ENCODE measurements at places on chromosomes 2 and 18.

- no peak for DNase-seq
Observed at GRCh38 chr2:126788652-126789051, 110.0 kb upstream of the TEX51 start.

GRCh38 chr2:196952936-196953335 is 26.4 kb upstream of the PGAP1 start:
- DNase-seq, result no peak

DNA sequence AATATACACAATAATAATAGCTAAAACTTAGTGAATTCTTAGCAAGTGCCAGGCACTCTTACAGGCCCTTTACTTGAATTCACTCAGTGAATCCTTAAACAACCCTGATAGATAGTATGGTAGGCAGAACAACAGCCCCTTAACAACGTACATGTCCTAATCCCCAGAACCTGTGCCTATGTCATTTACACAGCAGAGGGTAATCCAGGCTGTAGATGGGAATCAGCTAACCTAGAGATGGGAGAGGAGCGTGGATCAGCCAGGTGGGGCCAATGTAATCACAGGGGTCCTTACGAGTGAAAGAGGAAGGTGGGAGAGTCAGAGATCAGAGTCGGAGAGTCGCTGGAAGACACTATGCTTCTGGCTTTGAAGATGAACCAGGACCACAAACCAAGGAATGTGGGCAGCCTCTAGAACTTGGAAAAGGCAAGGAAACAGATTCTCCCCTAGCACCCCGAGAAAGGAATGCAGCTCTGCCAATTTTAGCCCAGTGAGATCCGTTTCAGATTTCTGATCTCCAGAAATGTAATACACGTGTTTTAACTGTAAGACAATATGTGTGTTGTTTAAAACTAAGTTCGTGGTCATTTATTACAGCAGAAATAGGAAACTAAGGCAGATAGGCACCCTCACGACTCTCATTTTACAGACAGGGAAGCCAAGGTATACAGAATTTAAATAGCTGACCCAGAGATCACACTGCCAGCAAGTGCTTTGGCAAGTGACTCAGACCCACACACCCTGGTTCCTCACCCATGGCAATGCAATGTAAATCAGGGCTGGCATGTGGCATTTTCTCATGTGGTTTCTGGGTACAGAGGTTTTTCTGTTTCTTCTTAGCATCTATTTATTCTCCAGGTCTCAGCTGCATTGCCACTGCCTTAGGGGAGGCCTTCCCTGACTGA is 68.9 kb downstream of the DOCK10 start:
- peak; percentile 4 for DNase-seq

GRCh38 chr2:53768242-53768542 is 588 bp downstream of the CHAC2 start:
- DNase-seq, result no peak

GRCh38 chr2:173058673-173059072 is 17.0 kb upstream of the MAP3K20 start:
- no peak for DNase-seq

- no peak for DNase-seq
Observed at GRCh38 chr2:120469426-120469825, 123.5 kb downstream of the INHBB start.

DNA sequence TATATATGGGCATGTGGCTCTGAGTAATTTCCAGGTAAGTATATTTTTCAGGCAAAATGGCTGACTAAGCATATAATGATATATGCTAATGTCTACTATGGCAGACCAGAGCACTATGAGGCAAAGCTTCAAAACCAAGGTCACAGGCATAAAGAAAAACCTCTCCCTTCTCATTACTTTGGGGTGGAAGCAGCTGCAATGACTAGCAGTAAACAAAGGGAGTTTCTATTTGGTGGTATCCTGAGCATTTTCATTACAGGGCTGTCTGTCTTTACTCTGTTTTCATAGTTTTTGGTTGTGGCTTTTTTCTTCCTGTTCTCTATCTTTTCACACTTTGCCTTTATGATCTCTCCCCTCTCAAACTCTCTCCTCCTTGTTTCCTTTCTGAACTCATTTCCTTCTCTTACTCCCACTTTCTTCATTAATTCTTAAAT is 15.6 kb downstream of the PDE6D start:
- no peak for DNase-seq

DNA sequence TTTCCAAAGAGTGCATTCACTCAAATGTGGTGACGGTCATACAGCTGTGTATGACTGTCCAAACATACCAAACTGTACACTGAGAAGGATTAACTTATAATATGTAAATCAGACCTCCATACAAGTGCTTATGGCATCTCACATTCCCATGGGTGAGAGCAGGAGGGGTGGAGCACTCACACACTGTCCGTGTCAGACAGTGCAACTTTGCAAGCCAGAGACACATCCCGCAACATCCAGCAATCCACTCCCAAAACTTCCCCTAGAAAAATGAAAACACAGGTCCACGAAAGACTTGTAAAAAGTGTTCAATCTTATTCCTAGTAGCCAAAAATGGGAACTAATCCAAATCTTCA is 36.4 kb downstream of the FAM168B start:
- no peak for DNase-seq

- no peak for DNase-seq
Observed at GRCh38 chr2:60925994-60926740, 44.8 kb downstream of the REL start.

DNA sequence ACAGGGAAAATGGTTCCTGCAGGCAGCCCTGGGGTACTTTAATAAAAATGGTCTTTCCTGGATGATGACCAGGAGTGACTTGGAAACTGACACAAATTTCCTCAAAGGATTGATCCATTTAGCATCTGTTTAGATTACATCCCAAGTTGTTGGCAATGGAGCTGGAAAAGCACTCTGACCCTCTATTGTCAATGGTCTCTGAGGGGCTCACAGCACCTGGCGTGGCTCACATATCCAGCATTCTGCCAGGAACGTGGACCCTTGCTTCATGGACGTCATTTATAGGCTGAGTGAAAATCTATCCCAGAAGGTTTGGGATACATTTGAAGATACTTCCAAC is 43.8 kb downstream of the SERTAD2 start:
- DNase-seq, result no peak

DNA sequence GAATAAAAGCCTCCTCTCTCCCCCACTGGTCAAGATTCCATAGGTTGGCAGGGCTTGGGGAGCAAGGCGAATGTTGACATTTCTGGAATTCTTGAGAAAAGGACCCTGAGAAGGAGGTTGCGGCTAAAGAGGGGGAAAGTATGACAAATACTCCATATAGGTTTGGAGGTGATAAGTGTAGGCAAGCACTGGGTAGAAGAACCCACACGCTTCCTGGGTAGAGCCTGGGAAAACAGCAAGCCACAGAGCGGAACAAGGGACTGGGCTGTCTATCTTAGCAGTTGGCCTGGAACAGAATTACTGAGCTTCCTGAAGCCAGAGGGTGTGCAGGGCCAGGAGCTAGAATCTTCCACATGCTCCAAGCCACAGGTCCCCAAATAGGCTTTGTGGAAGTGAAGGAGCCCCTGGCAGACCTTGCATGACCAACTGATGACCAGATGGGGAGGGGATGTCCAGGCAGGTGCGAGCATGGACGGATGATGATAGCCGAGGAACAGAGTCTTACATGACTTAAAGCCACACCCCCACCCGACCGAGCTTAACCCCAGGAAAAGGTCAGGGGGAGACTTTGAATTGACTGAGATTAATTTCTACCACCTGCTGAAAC is 9.9 kb downstream of the PRKAG3 start:
- no peak for DNase-seq

- DNase-seq, result no peak
Observed at GRCh38 chr2:54289917-54290316, 33.9 kb upstream of the TSPYL6 start.

DNA sequence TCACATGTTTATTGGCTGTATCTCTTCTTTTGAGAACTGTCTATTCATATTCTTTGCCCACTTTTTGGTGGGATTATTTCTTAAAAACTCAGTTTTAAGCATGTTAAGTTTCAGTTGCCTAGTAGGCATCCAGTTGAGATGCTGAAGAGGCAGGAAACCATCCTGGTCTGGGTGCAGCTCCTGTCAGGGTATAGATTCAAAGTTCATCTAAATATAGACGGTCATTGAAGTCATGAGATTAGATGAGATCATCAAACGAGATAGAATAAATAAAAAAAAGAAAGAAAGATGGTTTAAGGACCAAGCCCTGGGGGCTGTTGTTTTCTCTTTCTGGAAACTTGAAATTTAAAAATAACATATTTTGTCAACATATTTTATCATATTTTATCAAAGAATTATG is 9.2 kb upstream of the DNAH7 start:
- DNase-seq, result no peak

DNA sequence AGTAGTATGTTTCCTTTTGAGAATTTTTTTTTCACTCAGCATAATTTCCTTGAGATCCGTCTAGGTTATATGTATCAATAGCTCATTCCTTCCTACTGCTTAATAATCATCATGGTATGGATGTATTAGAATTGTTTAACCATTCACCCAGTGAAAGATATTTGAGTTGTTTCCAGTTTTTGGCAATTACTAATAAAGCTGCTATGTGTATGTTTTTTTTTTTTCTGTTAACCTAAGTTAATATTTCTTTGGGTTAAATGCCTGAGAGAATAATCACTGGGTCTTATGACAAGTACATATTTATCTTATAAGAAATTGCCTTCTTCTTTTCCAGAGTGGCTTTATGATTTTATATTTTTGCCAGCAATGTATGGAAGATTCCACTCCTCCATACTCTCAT is 96.4 kb upstream of the ST6GAL2 start:
- DNase-seq, result no peak

DNA sequence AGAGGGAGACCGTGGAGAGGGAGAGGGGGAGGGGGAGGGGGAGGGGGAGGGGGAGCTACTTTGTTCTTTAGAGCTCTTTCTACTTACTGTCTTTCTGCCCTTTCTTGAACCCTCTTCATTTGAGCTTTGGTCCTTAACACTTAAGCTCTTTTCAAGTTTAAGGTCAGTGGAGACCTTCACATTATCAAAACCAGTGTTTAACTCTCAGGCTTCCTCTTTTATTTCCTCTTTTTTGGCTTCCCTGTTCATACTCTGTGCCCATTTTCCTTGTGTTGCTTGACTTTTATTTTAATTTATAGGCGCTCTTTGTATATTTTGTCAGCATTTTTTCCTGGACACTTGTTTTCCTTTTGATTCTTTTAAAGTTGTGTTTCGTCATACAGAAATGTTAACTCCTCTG is 37.1 kb downstream of the ACSL3 start:
- DNase-seq, result no peak

GRCh38 chr2:131419441-131419840 is 55.5 kb upstream of the RAB6D start:
- DNase-seq, result no peak

DNA sequence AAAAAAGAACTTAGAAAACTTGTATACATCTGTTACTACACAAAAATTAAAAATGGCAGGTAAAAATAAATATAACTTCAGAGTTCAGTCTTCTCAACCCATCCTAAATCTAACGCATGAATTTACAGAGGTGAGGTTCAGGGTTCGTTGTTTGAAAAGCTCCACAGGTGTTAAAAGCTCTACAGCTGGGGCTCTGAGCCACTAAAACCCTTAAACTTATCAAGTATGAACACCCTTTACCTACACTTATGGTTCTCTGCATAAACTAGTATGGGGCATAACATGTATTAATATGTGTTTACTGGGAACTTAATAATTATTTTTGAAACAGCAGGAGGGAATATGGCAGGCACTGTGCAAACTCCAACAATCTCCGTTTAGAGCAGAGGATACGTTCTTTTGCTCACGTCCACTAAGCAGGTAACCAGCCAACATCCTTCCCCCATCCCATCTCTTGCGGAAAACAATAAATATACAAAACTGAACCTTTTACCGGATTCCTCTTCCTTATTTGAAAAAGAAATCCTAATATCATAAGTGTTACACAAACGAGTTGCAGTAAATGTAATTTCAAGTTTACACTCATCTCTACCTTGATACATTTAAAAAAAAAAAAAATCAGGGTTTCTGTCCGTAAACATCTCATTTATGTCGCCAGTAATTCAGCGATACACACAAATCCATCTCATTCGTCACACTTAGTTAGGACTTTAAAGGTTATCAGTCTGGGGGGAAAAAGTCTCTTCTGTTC is 1.3 kb downstream of the PIAS2 start:
- no peak for DNase-seq

- DNase-seq, result no peak
Observed at GRCh38 chr18:49487711-49488310, 777 bp upstream of the C18orf32 start.

DNA sequence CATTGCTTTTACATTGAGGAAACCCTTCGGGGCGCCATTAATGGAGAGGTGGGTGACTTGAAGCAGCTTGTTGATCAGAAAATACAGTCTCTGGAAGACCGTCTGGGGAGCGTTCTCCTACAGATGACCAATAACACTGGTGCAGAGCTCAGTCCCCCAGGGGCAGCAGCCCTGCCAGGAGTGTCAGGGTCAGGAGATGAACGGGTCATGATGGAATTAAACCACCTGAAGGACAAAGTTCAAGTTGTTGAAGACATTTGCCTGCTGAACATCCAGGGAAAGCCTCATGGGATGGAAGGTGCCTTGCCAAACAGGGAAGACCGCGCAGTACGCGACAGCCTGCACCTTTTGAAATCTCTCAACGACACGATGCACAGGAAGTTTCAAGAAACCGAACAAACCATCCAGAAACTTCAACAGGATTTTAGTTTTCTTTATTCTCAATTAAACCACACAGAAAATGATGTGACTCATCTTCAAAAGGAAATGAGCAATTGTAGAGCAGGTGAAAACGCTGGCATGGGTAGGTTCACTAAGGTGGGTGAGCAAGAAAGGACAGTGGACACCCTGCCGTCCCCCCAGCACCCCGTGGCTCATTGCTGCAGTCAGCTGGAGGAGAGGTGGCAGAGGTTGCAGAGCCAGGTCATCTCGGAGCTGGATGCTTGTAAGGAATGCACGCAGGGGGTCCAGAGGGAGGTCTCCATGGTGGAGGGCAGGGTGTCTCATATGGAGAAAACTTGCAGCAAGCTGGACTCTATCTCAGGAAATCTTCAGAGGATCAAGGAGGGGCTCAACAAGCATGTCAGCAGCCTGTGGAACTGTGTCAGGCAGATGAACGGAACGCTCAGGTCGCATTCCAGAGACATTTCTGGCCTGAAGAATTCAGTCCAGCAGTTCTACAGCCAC is 45.0 kb downstream of the EMILIN2 start:
- no peak for DNase-seq

DNA sequence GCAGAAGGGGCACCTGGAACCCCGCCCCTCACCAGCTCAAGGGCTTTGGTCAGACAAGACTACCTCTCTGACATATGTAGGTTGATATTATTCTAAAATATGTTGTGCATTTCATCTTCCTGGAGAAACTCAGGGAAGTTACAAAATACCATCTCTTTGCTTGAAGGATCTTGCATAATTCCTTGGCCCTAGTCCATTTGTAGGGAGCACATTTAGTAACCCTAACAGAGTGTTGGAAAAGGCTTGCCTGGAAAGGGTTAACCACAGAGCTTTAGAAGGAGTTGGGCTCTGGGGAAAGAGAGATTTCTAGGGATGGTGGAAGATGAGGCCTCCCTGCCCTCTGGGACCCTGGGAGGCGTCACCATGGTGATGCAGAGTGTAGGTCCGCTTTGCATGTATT is 143.0 kb upstream of the SLC1A4 start:
- DNase-seq, result no peak

All from stimulated activated CD8-positive, alpha-beta memory T cell treated with anti-CD3 and anti-CD28 coated beads, Interleukin-4, amount 100 ng/mL, for 1 hour (primary cell).